ENCODE measurements at places on chromosomes 7 and 10. TPM values are rescaled to one million over a fixed set of nuclear protein-coding genes. Genes with fewer than 3 reads are reported as not detected.

Gene FHIP2A
- total RNA-seq: 25.1 TPM

Gene MDH2
- total RNA-seq: 79.8 TPM

GRCh38 chr7:34430456-34430855 lies 227.6 kb upstream of the NPSR1 start:
- DNase-seq: no peak

- DNase-seq: no peak
Observed at GRCh38 chr10:77286531-77287508, 350.8 kb downstream of the KCNMA1 start.

Gene NOS3
- 4.0 TPM for total RNA-seq

Gene VGF
- not detected for total RNA-seq

DNA sequence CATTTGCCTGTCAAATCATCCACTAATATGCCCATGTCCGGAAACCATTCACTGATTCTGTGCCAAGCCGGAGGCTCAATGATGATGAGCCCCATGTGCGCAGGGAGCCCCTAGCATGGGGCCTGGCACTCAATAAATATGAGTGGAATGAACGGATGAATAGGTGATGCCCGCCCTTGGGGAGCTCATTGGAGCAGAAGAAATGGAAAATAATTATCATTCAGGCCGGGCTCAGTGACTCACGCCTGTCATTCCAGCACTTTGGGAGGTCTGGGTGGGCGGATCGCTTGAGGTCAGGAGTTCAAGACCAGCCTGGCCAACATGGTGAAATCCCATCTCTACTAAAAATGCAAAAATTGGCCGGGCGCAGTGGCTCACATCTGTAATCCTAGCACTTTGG lies 11.0 kb downstream of the RHBDD2 start:
- no peak for DNase-seq

GRCh38 chr7:6500691-6501090 lies 50.6 kb downstream of the GRID2IP start:
- no peak for DNase-seq

DNA sequence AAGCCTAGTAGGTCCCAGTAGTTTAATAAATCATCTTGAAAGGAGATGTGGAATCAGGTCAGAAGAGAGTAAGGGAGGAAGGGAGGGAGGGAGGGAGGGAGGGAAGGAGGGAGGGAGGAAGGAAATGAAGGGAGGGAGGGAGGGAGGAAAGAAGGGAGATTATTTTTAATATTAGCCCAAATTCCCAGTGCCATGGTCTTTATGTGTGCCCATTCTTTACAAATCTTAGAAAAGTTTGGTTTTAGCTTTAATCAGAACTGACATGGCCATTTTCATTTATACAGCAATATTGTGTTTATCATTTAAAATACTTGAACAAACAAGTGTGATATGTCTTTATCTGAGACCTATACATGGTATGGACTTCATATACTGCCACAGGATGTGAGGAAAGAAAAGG lies 86.8 kb downstream of the GAD2 start:
- no peak for DNase-seq

DNA sequence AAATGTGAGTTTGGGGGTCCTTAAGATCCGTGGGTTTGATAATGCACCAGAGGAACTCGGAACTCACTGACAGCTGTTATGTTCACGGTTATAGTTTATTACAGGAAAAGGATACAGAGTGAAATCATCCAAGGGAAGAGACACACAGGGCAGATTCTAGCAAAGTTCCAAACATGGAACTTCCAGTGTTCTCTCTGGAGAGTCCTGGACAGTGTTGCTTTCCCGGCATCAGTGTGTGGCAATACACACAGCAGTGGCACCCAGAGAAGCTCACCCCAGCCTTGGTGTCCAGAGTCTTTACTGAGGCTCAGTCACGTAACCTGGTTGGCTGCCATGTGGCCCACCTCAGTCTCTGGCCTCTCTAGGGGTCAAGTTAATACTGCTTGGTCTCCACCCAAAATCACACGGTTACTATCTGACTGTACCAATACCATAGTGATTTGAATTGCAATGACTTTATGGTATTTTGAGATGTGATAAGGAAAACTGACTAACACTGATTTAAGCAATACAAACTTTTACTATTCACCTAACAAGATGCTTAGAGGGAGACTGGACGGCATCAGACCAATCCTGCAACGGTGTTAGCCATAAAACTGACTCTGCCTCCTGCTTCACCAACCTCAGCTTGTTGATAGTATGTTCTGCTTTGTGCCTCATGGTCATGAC lies 8.1 kb upstream of the PRXL2A start:
- no peak for DNase-seq

Gene LSM8
- total RNA-seq: 59.0 TPM

Gene CRYGN
- not detected for total RNA-seq

- no peak for DNase-seq
Observed at GRCh38 chr10:124301736-124302135, 117.0 kb downstream of the OAT start.

- no peak for DNase-seq
Observed at GRCh38 chr7:37112876-37113275, 335.8 kb downstream of the ELMO1 start.

Gene MUC12
- total RNA-seq: not detected

- no peak for DNase-seq
Observed at GRCh38 chr7:118057404-118057803, 126.6 kb upstream of the LSM8 start.

DNA sequence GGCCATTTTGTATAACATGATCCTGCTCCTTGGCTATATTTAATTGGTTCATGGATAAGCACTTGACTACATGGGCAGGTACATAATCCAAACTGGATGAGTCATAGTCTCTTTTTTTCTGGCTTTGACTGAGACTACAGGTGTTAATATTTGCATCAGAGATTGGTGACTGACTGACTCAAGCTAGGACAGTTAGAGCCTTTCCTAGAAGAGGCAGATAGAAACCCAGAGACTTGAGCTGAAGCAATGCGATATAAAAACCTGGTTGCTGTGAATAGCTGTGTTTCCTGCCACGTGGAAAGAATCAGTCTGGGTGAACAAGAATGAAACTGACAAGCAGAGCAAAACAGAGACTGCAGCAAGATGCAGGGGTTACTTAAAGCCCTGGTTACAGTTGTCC lies 81.0 kb downstream of the SAMD9 start:
- DNase-seq: no peak

DNA sequence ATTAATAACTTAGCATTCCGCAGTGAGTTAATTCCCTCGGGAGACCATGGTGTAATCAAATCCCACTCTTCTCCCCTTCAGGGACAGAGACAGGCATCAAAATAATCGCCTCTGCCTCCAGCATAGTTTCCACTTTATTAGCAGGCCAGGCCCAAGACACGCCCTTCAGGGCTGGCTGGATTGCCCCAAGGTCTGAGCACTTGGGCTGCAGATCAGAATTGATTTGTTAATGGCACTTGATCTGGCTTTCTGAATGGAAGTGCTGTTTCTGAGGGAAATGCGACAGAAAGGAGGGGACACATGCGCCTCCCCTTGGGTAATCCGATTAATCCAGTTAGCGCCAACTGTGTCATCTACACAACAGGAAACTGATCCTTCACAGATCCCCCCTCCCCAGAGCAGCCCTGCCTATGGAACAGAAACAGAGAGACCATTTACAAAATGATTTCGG lies 15.6 kb downstream of the CHAT start:
- DNase-seq: no peak

DNA sequence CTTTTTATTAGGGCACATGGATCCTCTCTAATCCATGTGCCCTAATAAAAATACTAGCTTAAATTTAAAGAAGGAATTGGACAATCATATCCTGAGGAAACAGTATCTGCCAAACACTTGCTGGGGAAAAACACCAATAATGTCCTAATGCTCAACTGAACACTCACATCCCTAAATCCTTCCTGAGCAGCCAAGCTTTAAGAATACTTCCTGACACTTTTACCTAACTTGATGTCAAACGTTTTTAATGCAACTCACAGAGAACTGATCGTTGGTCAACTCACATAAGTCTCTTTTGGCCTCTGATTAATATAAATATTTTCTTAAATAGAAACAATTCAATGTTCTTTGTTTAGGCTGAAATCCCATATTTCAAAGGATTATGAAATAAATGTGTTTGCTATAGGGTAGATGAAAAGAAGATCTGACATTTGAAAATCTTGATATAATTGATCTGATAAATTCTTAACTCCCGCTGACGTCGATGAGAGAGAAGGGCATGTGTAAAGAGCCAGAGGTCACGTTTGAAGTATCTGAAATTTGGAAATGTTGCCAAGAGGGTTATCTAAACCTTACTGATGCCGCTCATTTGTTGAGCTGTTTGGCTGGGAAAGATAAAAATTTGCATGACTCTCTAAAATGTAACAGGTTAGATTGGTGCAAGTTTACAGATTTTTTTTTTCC lies 122.8 kb upstream of the RHOBTB1 start:
- DNase-seq: no peak

DNA sequence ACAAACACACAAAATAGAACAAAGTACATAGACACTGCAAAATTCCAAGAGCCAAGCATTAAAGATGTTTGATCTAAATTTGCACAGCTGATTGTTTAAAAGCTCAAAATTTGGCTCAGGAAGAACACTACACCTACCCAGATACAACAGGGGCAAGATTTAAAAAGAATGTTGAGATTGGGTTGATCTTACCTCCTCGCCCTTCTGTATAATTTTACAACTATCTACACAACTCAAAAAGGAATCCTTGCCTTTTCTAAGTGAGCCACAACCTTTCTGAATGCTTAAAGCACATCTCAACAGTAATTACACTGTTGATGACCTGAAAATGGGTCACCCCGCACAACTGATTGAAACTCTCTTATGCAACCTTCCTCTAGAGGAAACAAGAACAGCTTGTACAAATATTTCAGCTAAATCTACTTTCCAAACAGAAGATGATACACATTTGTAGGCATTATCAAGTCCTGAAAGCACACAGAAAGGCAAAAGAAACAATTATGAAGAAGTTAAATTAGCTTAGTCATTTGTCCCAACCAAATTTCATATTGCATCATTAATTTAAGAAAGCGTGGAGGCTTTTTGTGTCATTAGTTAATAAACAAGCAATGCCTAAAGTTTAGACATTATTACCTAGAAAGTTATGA lies 75.5 kb downstream of the UBE2H start:
- DNase-seq: no peak

- no peak for DNase-seq
Observed at GRCh38 chr7:36972140-36972518, 247.8 kb upstream of the AOAH start.

DNA sequence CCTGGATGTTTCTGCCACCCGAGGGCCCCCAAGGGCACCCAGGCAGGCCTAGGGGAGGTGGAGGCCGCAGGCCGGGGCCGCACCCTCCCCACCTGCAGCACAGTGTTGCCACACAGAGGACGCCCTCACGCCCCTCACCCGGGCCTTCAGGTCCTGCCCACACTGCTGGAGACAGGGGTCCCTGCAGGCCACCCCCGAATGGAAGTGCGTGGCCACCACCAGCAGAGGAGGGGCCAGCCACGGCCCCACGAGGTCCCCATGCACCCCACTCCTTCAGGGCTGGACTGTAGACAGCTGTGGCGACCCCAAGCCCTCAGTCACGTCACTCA lies 35.4 kb downstream of the ADAP1 start:
- no peak for DNase-seq

- peak; percentile 39 for DNase-seq
Observed at GRCh38 chr7:77727936-77728701, 31.9 kb downstream of the RSBN1L start.

GRCh38 chr7:44066494-44067063 lies 1.2 kb upstream of the PGAM2 start:
- no peak for DNase-seq

- DNase-seq: no peak
Observed at GRCh38 chr7:302054-302992, 12.4 kb downstream of the FOXL3 start.

Gene BAIAP2L1
- 0.38 TPM for total RNA-seq

DNA sequence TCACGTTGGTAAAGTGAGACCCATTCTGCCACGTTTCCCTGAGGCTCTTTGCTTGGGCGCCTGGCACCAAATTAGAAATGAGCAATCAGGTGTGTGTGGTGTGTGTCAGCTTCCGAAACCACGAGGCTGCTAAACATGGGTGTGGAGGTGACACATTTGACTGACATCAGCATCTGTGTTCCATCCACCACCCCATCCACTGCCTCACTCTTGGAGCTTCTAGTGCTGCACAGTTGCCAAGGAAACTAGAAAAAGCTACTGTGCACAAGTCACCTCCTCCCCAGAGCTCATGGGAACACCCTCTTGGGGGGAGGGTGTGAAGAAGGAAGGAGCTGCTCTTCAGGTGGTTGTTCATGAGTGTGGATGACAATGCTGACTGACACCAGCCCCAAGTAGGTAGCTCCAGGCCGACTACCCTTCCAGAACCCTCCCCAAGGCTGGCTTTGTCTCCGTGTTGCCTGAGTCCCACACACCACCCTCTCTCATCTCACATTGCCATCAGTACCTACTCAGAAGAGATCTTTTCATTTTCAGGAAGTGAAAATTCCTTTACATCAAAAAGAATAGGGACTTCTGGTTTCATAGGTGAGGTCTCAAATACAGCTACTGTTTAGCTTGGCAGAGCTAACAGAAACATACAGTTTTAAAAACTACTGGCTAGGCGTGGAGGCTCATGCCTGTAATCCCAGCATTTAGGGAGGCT lies 152.2 kb downstream of the TMEM178B start:
- no peak for DNase-seq

GRCh38 chr7:100021297-100021696 lies 5.9 kb downstream of the ZKSCAN1 start:
- no peak for DNase-seq

GRCh38 chr7:128124786-128125185 lies 93.5 kb upstream of the LRRC4 start:
- DNase-seq: no peak

DNA sequence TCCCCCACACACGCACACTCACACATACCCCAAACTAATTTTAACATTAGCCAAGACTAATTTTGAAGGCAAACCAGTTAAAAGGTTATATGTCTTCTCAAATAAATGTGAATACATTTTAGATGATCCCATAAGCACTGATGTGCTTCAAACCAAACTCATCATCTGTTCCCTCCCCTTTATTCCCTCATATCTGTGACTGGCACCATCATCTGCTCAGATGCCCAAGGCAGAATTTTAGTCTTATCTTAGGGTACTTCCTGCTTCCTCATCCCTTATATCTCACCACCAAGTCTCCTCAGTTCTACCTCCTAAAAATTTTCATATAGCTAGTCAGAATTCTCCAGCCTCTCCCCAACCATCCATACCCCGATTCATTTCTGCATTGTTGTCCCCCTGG lies 80.4 kb downstream of the UPF2 start:
- no peak for DNase-seq

GRCh38 chr7:82605247-82605864 lies 161.8 kb upstream of the CACNA2D1 start:
- no peak for DNase-seq
